ENCODE measurements at places on chromosomes 2 and 18.

GRCh38 chr2:149164827-149165226 is 126.3 kb downstream of the LYPD6B start:
- DNase-seq = no peak

- no peak for DNase-seq
Observed at GRCh38 chr2:126971162-126971480, 72.4 kb downstream of the TEX51 start.

DNA sequence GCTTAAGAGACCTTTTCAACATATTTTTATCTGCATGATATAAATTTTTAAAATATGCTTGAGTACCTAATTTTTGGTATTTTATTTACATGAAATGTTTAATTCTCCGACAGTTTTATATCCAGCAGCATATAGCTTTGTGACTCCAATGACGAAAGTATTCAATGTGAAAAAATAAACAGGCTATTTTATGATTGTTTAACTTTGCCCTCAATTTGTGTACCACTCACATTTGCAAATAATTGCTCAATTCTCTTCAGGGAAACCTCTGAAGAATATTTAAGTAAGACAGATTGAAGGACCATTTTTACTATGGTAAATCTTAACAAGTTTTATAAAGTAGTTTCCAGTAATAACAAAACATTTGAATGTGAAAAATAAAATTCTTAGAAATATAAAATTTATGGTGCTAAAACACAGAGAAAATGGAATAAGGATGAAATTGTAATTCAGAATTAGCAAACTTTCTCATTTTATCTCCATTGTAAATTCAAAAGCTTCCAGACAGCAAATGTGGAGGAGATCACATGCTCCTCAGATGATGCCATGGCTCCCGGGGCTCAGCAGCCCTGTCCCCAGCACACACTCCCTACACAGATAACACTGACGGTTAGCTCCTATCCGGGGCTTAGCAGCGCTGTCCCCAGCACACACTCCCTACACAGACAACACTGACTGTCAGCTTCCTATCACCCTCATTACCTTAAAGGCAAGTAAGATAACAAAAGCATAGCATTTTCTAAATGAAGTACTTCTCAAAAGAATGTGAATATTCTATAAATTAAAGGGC is 39.7 kb downstream of the SH3YL1 start:
- no peak for DNase-seq

- no peak for DNase-seq
Observed at GRCh38 chr2:68607837-68608236, 35.5 kb upstream of the PROKR1 start.

DNA sequence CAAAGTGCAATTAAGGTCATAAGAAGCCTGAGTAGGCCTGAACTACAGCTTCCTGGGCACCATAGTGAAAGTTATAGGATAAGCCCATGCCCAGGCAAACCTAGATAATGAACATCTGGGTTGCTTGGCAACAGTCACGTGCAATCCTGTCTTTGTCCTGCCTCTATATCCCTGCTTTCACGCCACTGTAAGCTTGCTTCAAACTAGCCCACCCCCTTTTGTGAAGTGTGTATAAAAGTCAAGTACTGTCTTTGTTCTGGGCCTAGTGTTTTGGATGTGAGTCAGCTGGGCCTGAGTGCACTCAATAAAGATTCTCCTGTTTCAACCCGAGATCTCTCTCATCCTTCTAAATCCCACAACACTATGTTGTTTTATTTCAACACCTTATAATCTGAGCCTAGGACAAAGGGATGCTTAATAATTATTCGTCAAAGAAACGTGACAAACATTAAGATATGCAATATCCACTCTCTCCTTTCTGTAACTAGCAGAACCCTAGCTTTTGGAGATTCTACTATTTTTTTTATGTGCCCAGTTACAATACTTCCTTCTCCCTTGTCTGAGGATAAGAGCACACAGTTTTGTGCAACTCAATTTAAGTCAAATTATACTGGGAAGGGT is 927.8 kb downstream of the SUCLG1 start:
- DNase-seq = no peak

- no peak for DNase-seq
Observed at GRCh38 chr18:41655074-41655473, 300.0 kb upstream of the PIK3C3 start.

- no peak for DNase-seq
Observed at GRCh38 chr2:237122214-237122666, 36.6 kb downstream of the COPS8 start.

DNA sequence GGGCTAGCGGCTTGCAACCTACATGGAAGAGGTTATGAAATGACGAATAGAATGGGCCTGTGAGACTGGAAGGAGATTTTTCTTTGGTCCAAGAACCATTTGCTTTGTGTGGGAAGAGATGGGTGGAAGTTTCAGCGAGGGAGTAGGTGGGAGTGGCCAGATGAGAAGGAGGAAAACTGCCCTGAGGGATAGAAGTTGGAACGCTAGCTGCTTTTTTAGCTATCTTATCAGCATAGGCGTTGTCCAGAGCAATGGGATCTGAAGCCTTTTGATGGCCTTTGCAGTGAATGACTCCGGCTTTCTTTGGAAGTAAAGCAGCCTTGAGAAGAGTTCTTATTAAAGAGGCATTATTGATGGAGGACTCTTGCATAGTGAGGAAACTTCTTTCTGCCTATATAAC is 52.4 kb downstream of the SPTBN1 start:
- no peak for DNase-seq

DNA sequence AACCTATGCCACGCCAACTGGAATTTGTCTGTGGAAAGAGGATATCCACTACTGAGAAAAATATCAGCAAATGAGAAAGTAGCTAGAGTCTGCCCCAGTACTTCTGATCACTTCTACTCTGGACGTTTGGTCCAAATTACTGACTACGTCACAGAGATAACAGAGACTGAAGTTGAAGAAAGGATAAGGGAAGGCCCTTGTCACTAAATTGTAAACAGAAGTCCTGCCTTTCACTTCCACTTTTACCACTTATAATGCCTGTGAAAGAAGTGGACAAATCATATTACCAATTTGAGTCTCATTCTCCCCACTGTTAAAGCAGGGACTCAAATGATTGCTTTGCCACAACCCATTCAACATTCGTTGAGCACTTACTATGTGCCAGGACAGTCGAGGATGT is 173.9 kb upstream of the ERBB4 start:
- DNase-seq = no peak

DNA sequence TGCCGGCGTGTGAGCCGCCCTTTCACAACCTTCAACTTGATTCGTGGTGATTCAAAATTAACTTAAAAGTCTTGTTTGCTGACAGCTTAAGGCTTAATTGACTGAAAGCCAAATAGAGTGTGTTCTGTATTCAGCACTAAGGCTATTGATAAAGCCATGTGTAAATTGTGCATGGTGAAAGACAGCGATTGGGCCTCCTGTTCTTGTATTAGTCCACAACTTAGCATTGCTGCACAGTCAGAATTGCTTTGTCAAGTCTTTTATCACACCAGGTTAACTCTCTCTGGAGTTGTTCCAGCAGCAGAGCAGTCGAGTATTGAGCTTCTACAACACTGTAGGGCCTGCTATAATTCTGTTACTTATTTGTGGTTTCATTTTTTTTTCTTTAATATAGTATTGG is 210.1 kb downstream of the WDR7 start:
- DNase-seq = no peak

GRCh38 chr2:224405841-224406370 is 4.0 kb upstream of the FAM124B start:
- no peak for DNase-seq

DNA sequence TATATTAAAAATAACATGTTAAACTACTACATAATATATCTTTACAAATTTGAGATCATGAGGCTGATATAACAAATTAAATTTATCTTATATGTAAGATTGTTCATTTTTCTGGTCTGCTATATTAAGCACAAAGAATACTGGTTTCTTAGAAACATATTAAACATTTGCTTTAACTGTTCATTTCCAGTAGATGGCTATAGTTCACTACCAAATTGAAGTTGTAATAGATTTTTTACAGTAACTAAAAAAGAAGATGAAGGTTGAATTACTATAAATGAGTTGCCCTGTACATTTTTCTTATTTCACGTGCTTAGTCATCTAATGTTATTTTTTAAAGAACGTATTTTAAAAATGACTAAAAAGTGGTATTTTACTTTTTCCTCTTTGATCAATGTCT is 57.0 kb downstream of the ZNF407 start:
- DNase-seq = no peak

DNA sequence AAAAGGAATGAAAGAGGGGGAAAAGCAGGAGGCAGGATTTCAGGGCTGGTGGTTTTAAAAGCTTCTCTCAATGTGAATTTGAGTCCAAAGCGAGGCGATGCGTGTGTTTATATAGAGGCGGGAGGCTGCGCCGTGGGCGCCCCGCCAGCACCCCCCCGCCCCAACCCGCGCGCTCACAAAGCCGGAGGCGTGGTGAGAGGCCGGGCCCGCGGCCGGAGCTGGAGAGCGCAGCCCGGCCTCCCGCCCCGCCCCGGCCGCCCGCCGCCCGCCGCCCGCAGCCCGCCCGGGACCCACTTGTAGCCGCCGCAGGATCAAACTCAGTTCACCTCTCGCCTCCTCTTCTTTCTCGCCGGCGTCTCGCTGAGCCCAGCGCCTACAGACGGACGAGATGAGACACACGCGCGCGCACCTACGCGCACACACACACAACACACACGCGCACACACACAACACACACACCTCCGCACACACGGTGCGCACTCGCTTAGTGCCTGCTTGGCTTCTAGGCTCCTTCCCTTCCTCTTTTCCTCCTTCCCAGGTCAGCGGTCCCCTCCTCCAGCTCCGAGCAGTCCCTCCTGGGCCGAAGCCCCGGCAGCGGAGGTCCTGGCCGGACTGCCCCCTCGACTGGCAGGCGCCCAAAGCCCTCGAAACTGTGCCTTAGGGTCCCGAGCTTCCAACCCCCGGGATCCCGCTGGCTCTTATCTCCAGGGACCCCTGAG is 1.3 kb upstream of the CYP26B1 start:
- DNase-seq = no peak

GRCh38 chr18:10840743-10841142 is 308.6 kb downstream of the PIEZO2 start:
- no peak for DNase-seq

GRCh38 chr2:67782443-67782842 is 280.4 kb downstream of the C1D start:
- no peak for DNase-seq

GRCh38 chr2:195364015-195364965 is 292.7 kb upstream of the SLC39A10 start:
- DNase-seq = no peak

- no peak for DNase-seq
Observed at GRCh38 chr2:222677981-222678380, 6.5 kb downstream of the MOGAT1 start.

GRCh38 chr2:224142397-224143312 is 103.6 kb upstream of the SERPINE2 start:
- no peak for DNase-seq

- no peak for DNase-seq
Observed at GRCh38 chr2:177324797-177325196, 60.3 kb upstream of the NFE2L2 start.

DNA sequence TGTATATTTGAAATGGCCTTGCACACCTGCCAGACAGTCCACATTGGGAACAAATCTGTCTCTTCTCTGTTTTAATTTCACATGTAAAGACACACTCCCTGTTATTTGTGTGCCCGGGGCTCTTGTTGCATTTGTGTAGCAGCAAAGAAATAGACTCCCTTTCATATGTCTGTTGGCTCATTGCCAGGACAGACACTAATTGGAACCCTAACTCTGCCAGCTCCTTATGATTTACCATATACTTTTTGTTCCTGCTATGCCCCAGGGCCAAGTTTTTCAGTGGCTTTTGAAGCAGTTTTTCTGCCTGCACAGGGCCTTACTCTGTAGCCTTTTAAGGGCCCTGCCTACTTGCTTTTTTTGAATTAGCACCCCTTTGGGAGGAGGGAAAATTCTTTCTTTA is 396.9 kb downstream of the DLGAP1 start:
- no peak for DNase-seq

DNA sequence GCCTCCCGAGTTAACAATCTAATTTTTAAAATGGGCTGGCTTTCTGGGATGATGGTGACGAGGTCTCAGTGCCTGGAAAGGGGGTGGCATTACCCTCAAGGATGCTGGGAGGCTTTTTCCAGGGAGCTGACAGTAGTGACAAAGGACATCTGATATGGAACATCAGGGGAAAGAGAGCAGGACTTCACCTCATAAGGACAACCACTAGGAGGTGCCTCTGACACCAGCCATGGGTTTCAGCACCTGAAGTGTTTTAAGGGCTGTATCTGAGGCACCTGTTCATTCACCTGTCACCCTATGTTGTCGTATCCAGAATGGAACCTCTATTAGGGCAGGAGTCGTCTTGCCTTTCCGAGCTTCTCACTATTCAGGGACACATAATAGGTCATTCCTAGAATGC is 10.8 kb downstream of the IL36B start:
- no peak for DNase-seq

DNA sequence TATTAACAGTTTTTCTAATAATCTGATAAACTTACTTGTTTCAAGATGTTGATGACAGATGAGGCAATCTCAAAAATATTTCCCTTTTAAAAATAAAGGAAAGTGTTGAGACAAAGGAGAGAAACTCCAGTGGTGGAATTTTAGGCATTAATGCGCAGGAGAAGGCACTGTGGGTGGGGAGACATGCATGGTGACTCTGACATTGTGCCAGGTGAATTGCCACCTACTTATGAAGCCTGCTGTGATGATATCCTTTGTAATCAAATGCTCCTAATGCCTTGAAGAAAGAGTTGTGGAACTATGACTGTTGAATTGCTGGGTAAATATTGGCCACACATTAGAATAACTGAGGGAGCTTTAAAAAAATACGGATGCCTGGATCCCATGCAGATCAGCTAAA is 101.4 kb downstream of the PLA2R1 start:
- no peak for DNase-seq

- no peak for DNase-seq
Observed at GRCh38 chr2:21146638-21147037, 22.9 kb downstream of the TDRD15 start.

DNA sequence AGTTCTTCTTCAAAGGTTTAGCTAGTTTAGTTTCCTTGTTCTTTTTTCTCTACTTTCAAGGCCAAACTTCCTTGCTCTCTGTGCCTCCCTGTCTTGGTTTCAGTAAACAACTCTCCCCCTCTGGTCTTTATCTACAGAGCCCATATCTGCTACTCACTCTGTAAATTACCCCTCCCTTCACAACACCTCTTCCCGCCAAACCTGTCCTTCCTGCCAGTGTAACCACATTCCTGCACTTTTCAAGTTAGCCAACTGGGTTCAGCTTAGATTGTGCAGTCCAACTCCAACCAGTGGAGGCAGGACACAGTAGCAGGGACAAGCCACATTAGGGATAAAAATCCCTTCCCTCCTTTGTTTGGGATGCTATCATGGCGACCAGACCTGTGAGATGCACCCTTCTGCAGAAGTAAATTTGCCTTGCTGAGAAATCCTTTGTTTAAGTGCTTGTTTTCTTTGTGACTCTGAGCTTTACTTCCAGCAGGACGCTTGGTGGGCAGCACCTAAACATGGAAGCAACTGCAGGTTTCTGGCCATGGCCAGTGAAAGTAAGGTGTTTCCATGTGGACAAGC is 706.0 kb downstream of the KCNJ3 start:
- DNase-seq = no peak

DNA sequence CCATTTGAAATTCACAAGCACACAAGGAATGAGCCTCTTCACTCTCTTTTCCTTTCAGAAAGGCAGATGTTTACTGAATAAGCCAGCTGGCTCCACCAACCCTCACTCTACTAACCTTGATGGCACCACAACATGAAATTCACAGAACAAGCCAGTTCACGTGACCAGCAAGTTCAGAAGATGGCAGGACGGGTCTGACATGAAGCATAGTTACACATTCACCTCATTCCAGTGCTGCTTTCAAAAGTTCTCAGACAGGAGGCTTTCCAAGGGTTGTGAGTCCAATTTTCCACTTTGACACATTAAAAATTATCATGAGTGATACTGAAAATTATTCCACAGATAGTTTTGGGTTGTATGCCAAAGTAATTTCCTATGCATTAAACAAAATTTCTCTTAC is 74.2 kb upstream of the MBOAT2 start:
- DNase-seq = no peak

Data from cortex of kidney (tissue), 1 donor.